ENCODE measurements at places on chromosomes 1 and 21.

GRCh38 chr1:202200112-202200548 lies 6.5 kb downstream of the LGR6 start:
- DNase-seq, result no peak

DNA sequence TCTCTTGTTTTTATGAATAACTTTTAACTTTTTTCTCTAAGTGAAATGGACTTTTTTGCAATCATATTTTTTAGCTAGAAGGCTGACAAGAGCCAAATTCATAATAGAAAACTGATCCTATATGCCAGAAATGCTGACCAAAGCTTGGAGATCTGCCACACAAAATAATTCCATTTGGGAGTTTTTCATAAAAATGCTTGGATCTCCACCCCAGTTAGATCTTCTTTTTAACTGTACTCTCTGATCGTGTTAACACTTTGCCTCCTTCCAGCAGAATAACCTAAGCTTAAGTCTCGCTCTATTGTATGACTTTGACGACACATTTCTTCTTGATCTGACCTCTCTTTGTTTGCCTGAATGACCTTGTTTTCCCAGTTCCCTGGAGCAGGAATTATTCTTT lies 16.8 kb downstream of the FLG2 start:
- no peak for DNase-seq

GRCh38 chr1:178870944-178871343 lies at the start of gene ANGPTL1:
ANGPTL1 (minus strand) TSS chr1:178871077; CDS start chr1:178865776, 5,301 bp downstream.
- DNase-seq, result no peak

- no peak for DNase-seq
Measured at GRCh38 chr1:33616780-33617179, 144.3 kb downstream of the ZSCAN20 start.
